ENCODE measurements at places on chromosomes 5 and 9.

GRCh38 chr5:82820961-82821845, 256.0 kb downstream of the TMEM167A start:
- DNase-seq = no peak

- DNase-seq = no peak
Measured at GRCh38 chr5:138653502-138653901, 78.3 kb upstream of the HSPA9 start.

- DNase-seq = no peak
Measured at GRCh38 chr5:140248414-140248813, 54.5 kb downstream of the PFDN1 start.

DNA sequence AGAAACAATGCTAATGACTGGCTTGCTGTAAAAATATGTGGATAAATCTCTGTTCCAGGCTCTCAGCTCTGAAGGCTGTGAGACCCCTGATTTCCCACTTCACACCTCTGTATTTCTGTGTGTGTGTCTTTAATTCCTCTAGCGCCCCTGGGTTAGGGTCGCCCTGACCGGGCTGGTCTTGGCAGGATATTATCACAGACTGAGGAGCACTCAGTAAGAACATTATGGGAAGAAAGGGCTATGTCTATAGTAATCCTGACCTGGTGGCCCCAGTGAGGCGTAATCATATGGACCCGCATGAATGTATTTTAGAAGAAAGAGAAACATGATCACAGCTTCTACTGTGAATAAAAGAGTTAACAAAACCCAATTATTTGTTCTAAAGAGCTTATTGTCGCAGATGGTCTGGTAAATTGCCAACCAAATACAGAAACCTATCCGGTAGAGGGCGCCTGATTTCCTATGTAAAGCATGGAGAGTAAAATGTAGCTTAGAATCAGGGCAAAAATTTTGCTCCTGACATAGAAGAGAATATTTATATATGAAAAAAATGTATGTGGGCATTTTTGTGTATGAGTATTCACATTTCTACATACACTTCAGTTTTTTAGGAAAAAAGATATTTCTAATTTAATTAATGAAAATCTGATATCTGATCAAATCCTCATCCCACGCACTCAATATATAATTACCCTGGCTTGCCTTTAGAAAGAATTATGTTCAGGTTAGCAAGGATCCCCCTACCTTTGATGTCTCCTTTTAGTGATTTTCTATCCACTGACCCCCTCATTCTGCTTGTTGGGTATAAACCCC, 5.8 kb upstream of the IFNA1 start:
- peak; percentile 54 for DNase-seq

- DNase-seq = no peak
Measured at GRCh38 chr5:144276034-144276822, 105.6 kb downstream of the KCTD16 start.

- no peak for DNase-seq
Measured at GRCh38 chr5:27011274-27011673, 27.1 kb downstream of the CDH9 start.

GRCh38 chr5:142748568-142749249, 21.5 kb upstream of the ARHGAP26 start:
- DNase-seq = peak; percentile 60

GRCh38 chr5:8062521-8062920, 193.6 kb downstream of the MTRR start:
- DNase-seq = no peak

DNA sequence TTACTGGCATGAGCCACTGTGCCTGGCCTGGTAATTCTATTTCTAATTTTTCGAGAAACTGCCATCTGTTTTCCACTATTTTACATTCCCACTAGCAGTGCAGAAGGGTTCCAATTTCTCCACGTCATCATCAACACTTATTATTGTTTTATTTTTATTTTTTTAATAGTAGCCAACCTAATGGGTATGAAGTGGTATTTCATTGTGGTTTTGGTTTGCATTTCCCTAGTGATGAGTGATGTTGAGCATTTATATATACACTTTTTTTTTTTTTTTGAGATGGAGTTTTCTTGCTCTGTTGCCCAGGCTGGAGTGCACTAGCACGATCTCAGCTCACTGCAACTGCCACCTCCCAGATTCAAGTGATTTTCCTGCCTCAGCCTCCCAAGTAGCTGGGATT, 28.3 kb downstream of the WWC1 start:
- DNase-seq = no peak

DNA sequence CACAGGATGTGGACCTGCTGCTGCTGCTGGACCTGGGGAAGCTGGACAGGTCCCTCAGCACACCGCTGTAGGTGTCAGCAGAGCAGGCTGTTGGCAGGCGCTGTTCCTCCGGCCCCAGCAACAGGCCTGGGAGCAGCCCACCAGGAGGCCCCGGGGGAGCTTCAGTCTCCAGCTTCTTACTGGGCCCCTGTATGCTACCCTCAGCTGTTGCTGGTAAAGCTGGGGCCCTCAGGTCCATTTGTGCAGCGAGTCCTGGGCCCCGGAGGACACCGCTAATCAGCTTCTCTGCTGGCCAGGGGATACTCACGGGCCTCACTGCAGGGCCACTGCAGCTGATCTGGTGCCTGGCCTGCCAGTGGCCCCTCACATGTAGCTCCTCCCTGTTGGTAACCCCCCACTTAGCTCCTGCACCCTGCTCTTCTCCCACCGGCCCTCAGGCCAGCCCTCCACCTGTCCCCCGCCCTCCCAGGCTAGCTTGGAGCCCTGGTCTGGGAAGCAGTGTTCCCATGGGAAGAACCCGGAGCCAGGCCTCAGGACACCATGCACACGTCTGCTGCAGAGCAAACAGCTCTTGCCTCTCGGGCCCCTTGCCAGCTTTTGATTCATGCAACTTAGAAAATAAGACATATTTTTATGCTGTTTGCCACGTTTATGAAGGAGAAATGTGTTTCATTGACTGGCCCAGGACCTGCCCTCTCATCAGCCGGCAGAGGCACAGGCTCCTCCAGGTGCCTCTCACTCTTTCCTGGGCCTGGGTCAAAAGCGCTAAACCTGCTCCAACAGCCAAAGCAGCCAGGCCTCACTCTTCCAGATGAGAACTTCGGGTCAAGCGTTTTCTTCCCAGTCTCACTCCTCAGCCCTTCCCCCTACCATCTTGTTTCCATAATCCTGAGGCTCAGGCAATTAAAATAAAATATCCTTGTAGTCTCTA, 61.0 kb upstream of the ADAMTS2 start:
- DNase-seq = no peak

GRCh38 chr5:69368458-69369339, 621 bp downstream of the AK6 start:
- DNase-seq = peak; percentile 44

DNA sequence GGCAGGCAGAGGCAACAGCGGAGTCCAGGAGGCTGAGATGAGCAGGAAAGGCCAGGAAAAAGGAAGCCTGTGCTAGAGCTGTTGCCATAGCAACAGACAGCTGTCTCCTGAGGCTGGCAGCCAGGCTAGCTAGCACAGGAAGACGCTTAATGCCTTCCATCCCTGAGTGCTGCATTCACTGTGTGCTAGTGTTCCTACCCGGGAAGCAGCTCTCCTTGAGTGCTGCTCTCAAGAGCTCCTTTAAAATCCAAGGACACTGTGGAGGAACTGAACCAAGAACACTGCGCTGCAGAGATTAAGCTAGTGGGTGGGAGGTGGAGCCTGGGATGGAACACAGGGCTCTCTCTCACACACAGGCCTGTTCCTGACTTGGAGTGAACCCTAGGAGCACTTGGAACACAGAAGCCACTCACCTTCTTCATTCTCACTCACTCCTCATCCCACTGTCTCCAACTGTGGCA, 53.5 kb upstream of the IL7R start:
- peak; percentile 39 for DNase-seq

- DNase-seq = no peak
Measured at GRCh38 chr9:87646546-87646945, 79.4 kb upstream of the CTSL start.

GRCh38 chr5:3913279-3913678, 317.6 kb downstream of the IRX1 start:
- no peak for DNase-seq

- no peak for DNase-seq
Measured at GRCh38 chr9:114203410-114204140, 48.2 kb downstream of the COL27A1 start.

DNA sequence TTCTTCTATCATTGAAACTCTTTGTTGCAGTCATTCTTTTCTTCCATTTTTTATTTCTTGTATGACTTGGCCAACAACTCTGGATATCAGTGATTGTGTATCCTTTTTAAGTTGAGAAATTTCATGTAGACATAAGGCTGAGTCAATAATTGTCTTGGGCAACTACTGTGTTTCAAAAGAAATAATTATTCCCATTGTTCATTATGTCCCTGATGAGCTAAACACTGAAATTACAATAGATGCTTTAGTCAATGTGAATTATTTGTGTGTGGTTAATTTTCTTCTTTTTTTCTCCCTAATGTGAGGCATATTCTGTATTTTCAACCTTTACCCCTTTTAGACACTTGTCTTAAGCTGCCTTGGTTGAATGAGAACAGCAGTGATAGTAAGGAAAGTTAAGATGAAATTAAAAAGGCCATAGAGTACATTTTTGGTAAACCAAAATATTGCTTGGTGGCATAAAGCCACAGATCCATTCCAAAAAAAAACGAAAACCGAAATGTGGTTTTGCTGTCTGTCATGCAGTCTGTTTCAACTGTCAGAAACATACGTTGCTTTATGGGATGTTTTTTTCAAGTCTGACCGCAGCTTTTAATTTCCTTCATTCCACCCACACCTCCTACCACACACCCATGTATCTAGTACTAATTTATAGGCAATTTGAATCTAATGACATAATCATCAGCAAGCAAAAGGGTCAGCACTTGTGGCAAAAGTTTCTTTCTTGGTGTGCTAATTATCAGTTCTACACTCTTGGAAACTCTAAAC, 21.1 kb downstream of the TLE4 start:
- DNase-seq = peak; percentile 45

- DNase-seq = no peak
Measured at GRCh38 chr9:35636135-35636876, 14.4 kb downstream of the SIT1 start.

DNA sequence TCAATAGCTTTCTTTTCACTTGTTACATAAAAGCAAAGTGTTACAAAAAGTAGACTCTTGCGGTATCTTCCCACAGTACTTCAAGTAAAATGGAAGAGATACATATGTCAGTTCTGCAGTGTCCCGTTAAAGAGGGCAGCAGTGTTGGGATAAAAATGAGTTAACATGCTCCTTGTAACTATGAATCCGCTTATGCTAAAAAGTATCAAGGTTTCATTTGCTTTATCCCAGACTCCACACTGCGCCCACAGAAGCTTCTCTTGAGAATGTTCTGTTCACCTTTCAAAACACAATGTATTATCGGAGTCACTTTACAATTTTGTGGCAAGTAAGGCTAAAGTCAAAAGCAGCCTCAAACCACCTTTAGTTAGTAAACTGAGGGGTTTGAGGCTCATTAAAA, 790 bp downstream of the PTAR1 start:
- no peak for DNase-seq

- no peak for DNase-seq
Measured at GRCh38 chr5:16856531-16856930, 79.6 kb downstream of the MYO10 start.

DNA sequence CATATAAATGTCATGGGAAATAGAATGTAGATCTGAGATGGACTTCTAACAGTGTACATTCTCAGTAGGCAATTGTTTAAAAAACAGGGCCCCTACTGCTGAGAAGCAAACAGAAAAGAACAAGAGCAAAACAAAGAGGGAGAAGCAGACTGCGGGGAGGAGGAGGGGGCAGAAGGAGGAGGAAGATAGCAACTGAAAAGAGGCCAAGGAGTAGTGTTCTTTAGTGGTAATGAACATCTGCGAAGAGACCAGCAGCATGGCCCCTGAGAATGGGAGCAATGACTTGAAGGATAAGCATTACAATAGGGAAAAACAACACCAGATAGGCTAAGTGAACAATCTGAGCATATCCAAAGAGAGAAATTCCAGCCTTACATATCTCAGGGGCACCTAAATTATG, 36.8 kb downstream of the HAPLN1 start:
- no peak for DNase-seq
